Urinary bladder (tissue), 4 donors: ENCODE measurements at places on chromosomes 13 and 19. TPM values are rescaled to one million over a fixed set of nuclear protein-coding genes. Genes with fewer than 3 reads are reported as not detected.
A peak's percentile ranks its signal among the peaks of the same experiment; 100 is the strongest.

DNA sequence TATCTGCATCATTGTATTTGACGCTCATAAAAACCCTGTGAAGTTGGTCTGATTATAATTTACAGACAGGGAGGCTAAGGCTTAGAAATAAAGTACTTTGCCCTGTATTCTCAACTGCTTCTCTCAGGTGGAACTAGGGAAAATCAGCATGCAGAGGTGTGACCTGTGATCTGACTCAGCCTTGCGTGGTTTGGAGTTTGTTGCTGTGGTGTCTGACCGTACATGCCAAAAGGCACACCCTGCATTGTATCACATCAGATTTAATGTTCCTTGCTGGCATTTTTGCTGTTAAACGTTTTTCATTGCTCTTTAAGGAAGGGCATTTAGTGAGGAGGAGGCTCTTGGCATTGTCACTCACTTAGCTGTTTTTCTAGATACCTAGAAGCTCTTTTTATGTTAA is 58.8 kb upstream of the C1QTNF9B start:
- DNase-seq, result no peak

- no peak for DNase-seq
These were observed 1426.4 kb downstream of the PCDH9 start for GRCh38 chr13:65803530-65804392.

DNA sequence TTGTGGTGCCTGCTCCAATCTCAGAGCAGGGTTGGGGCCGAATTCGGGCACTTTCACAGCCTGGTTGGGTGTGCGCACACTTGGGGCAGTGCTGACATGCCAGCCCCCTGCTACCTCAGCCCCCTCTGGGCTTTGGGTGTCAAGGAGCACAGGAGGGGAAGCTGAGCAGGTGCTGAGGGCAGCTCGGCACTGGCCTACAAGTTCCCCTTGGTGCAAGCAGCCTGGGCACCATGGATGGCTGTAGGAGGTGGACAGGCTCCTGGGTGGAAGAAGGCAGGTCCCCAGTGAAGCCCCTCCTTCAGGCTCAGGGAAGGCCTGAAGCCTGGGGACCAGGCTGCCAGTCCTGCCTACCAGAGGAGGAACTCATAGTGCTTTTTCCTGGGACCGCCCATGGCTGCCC is 326.6 kb downstream of the NDFIP2 start:
- no peak for DNase-seq

- no peak for DNase-seq
These were observed 379.7 kb downstream of the OLFM4 start for GRCh38 chr13:53408306-53408705.

DNA sequence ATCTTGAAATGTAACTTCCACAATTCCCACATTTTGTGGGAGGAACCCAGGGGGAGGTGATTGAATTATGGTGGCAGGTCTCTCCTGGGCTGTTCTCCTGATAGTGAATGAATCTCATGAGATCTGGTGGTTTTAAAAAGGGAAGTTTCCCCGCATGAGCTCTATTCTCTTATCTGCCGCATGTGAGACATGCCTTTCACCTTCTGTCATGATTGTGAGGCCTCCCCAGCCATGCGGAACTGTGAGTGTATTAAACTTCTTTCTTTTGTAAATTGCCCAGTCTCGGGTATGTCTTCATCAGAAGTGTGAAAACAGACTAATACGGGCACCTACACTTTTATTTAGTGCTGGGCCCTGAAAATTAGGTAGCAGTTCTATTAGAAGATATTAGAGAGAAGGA is 45.8 kb downstream of the TNFSF13B start:
- DNase-seq, result no peak

DNA sequence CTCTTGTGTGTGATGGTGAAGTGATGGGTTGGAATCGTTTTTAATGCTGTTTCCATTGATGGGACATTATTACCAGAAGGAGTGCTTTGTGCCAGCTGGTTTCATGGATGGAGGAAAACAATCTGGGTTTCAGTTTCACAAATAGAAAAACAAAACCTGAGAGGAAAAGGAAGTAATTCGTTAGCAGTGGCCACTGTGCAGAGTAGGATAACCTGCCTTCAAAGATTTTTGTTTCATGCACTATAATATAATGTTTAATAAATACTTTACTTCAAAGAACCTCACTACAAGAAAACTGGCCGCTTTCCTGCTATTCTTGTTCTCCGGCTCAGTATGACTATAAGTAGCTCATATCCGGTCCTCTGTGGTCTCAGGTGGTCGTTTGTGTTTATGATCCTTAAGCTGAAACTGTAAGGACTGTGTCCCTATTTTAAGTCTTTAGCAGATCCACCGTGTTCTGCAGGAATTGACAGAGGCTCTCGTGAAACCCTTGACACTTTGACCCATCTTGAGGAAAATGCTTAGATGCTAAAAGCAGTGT is 104.7 kb downstream of the GGACT start:
- no peak for DNase-seq

DNA sequence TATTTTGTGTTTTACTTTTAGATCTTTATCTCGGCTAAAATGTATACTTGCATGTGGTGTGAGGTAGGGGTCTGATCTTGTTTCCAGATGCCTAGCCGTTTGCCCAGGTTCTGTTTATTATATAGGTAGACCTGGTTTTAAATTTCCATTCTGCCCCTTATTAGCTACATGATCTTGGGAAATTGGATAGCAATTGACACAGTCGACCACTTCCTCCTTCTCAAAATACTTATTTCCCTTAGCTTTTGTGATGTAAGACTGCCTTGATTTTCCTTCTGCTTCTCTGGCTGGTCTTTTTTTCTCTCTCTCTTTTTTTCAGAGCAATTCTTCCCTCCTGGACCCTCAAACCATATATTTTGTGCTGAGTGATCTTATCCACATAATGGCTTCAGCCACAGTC is 3.0 kb upstream of the PGLYRP1 start:
- no peak for DNase-seq

DNA sequence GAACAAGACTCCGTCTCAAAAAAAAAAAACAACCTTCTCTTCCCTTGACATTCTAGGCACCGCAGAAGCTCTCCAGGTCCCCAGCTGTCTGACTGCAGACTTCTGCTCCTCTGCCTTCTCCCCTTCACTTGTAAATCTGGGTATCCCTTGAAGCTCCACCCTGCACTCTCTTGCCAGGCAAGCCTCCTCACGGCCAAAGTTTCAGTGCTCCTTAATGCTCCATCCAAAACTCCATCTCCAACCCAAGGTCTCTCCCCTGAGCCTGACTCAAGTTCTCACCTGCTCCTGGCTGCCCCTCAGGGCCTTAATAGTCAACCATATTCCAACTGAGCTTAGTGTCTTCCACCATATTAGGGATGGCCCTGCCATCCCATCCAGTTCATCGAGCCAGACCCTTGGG is 1.4 kb upstream of the CLDND2 start:
- no peak for DNase-seq

GRCh38 chr19:19444681-19445155 is 39.2 kb downstream of the GATAD2A start:
- no peak for DNase-seq

GRCh38 chr13:74132152-74132775 is 1.9 kb downstream of the KLF12 start:
- peak; percentile 29 for DNase-seq

GRCh38 chr13:112721198-112722104 is 31.6 kb downstream of the ATP11A start:
- no peak for DNase-seq

DNA sequence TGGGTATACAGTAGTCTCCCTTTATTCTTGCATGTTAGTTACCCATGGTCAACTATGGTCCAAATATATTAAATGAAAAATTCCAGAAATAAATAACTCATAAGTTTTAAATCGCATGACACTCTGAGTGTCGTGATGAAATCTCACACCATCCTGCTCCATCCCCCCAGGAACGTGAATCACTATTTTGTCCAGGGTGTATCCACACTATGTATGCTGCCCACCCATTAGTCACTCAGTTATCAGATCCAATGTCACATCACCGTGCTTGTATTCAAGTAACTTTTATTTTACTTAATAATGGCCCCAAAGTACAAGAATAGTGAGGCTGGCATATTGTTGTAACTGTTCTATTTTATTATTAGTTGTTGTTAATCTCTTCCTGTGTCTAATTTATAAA is 115.8 kb upstream of the SERP2 start:
- no peak for DNase-seq

DNA sequence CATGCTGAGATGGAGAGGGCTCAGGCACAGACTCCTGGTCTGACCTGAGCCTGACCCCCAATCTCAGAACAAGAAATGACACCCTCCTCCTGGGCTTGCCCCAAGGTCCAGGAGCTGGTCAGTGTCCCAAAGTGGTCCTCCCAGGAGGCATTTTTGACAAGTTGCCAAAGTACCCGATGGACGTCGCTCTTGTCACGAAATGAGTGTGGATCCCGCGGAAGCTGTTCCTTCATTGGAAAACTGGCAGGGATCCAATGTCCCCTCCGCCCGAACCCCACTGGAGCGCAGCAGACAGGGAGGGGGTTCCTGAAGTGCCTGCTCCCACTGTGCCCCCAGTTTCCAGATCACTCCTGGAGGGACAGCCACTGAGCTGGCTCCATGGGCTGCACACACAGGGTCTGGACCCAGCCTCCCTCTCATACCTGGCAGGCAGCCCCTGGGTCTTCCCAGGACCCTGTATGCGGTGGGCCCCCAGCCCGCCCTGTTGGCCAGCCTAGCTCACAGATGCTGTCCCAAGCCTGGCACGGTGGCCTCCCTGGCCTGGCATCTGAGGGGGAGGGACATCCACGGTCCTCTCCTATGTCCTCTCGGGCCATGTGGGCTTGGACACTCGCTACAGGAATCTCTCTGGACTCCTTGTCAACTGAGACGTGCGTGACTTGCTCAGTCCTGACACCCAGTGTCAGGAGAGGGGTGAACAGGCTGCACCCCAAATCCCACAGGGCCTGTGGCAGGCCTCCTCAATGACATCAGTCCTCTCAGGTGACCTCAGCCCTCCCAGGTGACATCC is 12.8 kb upstream of the ZNF14 start:
- no peak for DNase-seq

DNA sequence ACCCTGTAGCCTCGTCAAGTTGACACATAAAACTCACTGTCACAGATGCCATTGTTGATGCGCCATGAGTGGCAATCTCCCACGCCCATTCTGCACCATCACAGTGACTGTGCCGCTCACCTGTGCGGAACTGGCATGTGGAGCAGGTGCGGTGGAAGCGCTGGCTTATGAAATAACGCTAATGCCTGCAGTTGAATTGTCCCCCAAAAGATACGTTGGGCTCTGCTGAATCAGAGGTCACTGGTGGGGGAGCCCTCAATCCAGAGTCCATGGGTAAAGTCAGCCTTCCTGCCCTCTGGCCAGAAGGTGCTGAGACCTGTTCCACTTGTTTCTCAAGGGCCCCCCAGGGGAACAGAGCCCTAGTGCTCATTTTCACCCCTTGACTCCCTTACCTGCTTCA is 2.9 kb upstream of the ARHGEF7 start:
- DNase-seq, result no peak

DNA sequence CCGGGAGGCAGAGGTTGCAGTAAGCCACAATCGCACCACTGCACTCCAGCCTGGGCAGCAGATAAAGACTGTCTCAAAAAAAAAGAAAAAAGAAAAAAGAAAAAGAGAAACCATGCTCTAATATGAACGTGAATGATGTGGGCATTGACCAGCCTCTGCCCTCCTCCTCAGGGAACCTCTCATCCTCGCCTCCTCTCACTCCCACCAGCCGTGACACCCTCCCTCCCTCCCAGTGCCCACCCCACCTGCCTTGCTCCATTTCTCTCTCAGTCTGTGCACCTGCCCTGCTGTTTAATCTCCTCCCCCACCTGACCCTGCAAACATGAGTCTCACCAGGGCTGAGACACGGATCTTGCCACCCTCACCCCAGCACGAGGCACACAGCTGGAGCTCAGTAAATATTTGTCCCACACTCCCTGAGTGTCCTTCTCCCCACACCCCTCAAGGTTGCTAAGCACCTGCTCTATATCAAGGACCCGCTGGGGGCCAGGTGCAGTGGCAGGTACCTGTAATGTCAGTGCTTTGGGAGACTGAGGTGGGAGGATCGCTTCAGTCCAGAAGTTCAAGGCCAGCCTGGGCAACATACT is 7.5 kb upstream of the BCAT2 start:
- DNase-seq, result no peak

DNA sequence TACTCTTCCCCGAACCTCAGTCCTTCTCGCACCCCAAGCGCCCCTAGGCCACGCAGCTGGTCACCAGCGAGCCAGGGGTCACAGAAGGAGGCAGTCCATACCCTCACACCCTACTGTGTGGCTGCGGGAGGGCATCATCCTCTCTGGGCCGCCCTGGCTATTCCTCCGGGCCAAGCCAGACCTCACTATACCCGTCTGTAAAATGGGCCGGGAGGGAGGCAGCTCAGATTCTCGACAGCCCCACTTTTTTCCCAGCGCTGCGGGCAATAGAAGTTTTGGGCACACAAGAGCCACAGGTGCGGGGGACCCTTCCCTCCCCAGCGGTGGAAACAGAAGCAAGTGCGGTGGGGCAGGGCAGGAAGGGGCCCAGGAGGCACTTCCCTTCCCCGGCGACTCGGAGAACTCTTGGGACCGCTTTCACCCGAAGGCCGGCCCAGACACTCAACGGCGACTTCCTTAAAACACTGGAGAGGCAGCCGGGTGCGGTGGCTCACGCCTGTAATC is 5.6 kb upstream of the ARRDC2 start:
- no peak for DNase-seq

DNA sequence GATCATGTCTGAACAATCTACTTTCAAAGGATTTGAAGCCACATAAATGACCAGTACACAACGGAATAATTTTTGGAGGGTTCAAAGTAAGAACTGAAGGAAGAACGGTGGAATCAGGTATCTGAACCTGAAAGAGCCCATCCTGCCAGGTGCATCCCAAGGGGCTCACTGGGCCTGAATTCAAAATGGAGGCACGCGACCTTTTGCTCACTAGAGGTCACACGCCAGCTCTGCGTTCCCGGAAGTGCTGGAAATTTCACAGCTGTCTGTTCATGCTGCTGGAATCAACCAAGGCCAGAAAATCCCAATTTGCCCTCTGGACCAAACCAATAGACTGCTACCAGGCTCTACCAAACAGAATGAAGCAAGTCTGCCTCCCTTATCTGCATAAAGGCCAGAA is 4.2 kb upstream of the RASA3 start:
- DNase-seq, result no peak

DNA sequence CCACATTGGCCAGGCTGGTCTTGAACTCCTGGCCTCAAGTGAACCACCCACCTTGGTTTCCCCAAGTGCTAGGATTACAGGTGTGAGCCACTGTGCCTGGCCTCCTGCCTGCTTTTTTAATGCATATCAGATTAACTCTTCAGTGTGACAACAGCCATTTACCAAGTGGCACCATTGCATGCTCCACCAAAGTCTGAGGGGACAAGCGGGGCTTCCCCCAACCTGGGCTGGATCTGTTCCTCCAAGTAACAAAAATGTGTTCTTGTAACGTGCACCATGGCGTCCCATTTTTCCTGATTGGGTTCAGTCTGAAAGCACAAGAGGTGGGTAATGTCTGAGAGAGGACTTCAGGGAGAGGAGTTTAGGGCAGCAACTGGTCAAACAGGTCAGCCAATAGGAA is 77.8 kb downstream of the TEX29 start:
- no peak for DNase-seq

GRCh38 chr13:51044023-51044665 is 66.9 kb downstream of the C13orf42 start:
- no peak for DNase-seq

- no peak for DNase-seq
These were observed 5.4 kb downstream of the MTMR6 start for GRCh38 chr13:25281935-25282332.

GRCh38 chr13:112740502-112741131 is 50.8 kb downstream of the ATP11A start:
- no peak for DNase-seq

The ZNF208 gene
- polyA plus RNA-seq, result 1.0 TPM

The SLC8A2 gene
- 10.2 TPM for polyA plus RNA-seq

The B3GLCT gene
- polyA plus RNA-seq, result 3.6 TPM

The ZNF439 gene
- 3.6 TPM for polyA plus RNA-seq

The BEST2 gene
- polyA plus RNA-seq, result not detected

The TTC9B gene
- 0.13 TPM for polyA plus RNA-seq

The SCN1B gene
- polyA plus RNA-seq, result 15.1 TPM

The GJB6 gene
- 2.8 TPM for polyA plus RNA-seq
